ENCODE measurements at places on chromosomes 3 and 15.

GRCh38 chr3:17412950-17413530 is 329.4 kb downstream of the TBC1D5 start:
- DNase-seq, result peak; percentile 23

DNA sequence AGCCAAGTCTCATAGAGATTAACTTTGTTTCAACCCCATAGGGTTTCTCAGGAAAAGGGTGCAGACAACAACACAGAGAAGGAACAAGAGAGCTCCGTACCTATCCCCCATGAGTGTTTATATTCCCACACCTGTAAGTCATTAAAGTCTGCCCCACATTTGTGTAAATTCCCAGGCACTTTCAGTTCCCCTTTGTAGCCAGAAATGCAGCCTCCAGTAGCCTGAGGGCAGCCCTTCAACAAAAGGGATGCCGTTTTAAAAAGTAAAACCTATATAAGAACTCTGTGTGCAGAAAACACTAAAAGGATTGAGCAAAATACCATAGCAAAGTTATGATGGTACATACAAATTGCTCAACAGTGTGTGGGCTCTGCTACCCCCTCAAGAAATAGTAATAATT is 59.7 kb upstream of the TMEM108 start:
- DNase-seq, result no peak

GRCh38 chr3:33768578-33769330 is 29.7 kb upstream of the PDCD6IP start:
- DNase-seq, result no peak

DNA sequence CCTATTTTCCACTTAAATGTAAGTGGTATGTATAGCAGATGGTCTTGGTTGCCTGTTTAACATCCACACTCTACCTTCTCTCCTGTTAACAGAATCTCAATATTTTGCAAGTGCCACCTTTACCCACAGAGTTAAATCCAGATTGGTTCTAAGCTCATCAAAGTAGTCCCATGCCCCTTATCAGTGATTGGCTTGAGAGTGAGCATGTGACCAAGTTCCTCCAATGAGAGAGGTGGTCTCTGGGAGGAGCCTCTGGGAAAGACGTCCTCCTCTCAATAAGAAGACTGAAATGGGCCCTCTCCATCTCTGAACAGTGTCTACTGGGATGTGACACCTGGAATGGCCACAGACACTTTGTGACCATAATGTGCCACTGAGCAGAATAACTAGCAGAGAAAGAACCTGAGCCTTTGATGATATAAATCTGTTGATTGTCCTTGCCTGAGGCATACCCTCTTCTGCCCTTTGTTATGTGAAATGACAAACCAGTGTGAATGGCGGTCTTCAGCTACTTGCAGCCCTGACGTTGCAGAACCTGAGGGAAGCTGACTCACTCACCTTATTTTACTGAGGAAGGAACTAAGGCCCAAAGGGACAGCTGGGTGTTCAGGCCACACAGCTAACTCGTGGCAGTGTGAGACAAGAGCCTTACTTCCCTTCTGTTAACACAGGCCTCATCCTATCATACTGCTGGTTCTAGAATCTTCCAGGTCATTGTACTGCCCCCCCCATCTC is 42.4 kb upstream of the LARS2 start:
- no peak for DNase-seq

DNA sequence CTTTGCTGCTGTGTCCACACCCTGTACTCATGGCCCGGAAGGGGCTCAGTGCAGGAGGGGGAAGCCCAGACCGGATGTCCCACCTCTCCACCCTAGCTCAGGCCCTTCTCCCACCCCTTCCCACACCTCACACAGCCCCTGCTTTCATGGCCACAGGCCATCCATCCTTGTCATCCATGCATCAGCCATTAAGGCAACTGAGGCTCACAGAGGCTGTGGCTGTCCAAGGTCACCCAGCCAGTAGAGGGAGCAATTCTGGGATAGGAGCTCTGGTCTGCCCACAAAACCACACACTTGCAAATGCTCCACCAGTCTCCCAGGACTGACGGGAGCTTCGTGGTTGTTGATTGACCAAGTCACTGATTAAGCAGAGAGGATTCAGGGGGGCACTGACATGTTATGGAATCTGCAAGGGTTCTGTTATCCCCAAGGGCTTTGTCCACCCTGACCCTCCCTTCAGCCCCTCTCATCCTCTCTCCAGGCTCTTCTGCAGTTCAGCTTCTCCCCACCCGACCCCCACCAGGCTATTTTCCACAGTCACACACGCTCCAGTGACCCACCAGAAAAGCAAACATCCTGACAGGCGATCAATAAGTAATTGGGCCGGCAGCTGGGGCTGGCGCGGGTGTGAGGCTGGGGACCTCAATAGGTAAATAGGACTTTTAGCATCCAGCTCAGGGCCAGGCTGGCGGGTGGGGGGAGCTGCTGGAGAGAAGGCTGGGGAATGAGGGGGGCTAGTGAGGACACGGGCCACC is 15.1 kb downstream of the LINGO1 start:
- DNase-seq, result peak; percentile 10

- DNase-seq, result no peak
Observed at GRCh38 chr15:66763186-66764071, 61.4 kb downstream of the SMAD6 start.

DNA sequence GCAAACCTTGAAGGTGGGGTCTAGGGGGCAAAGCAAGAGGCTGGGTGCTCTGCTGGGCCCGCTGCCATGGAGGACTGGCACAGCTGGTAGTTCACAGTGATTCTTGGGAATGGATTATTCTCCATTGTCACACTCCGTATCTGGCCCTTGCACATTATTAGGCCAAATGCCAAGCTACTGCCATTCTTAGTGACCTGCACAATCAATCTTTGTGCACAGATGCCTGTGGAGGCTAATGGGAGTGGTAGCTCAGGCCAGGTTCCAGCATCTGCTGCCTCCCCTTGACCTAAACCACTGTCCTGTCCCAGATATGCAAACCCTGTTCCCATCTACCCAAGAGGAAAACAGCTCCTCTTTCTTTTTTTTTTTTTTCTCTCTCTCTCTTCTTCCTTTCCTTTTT is 67.5 kb downstream of the TIPARP start:
- DNase-seq, result no peak

DNA sequence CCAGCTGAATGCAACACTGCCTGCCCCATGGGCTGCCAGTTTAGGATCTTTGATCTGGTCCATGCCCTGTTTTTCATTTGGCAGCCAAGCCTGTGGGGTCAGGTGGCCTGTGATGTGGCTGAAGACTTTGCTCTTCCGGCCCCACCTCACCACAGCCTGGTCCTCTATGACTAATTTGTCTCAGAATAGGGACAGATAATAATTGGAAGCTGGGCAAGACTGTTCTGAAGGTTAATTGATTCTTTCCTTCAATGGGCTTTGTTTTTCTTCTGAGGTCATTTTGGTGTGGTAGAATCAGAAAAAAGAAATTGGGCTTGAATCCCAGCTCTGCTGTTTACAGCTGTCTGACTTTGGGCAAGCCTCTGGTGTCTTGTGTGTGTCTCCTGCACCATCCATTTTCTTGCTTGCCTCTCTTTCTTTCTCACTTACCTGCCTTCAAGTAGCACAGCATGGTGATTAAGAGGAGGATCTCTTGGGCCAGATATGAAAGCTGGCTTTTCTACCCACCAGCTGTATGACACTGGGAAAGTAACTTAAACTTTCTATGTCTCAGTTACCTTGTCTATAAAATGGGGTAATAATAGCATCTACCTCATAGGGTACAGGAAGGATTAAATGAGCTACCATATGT is 24.2 kb downstream of the ABHD2 start:
- DNase-seq, result no peak

Data from foreskin keratinocyte (primary cell).